ENCODE measurements at places on chromosomes 2 and 18.

- no peak for DNase-seq
Measured at GRCh38 chr18:68233018-68233417, 481.9 kb downstream of the TMX3 start.

GRCh38 chr2:234404957-234405356 is 91.9 kb downstream of the ARL4C start:
- no peak for DNase-seq

DNA sequence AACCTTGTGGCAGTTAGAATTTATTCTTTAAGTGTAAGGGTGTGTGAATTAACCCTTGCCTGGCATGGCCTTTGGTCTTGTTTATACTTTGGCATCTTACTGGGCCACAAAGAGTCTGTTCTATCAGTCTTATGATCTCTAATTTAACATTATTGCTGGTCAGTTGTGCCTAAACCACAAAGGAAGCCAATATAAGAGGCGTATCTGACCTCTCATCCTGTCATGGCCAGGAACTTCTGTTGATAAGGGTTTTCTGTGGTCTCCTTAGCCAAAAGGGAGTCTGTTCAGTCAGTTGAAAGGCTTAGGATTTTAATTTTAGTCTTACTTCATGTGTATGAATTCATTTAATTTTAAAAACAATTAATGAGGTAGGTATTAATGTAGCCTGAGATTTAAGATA is 127.2 kb downstream of the LRRTM4 start:
- DNase-seq = no peak

DNA sequence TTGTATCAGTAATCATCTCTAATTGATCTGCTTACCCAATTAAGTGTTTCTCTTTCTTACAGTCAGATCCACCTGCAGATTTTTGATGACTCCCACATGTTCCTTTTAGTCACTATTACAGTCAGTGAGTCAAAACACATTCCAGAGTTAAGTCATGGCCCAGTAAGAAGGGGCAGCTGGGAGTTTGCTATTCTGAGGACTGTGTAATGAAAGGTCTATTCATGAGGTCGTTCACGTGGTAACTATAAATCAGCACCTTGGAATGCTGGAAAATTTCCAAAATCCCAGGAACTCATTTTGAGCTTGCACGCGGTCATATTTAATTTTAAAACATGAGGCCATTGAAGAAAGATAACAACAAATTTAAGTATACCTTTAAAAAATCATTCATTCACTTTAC is 252.5 kb downstream of the XIRP2 start:
- DNase-seq = no peak

DNA sequence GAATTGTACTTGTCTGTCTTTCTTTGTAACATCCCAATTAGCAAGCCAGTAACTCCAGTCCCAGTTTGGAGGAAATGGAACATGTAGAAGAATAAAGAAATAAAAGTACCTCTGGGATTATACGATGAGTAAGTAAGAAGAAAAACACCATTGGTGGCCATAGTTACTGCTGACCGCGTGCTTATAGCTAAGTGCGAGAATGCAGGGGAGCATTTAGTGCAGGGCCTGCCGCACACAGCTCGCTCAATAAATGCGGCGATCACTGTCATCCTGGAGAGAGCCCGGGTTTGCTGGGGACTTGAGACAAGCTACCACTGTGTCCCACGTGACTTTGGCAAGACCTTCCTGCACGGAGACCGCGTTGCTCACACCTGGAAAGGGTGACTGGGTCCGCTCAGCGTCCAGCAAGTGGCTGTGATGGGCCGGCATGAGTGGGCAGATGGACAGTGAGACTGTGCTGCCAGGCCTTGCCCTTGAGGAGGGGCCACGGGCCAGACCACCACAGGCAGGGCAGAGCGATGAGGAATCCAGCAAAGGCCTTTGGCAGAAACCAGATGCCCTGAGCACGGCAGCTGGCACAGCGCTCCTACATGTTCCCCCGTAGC is 54.8 kb downstream of the ADI1 start:
- DNase-seq = peak; percentile 6

DNA sequence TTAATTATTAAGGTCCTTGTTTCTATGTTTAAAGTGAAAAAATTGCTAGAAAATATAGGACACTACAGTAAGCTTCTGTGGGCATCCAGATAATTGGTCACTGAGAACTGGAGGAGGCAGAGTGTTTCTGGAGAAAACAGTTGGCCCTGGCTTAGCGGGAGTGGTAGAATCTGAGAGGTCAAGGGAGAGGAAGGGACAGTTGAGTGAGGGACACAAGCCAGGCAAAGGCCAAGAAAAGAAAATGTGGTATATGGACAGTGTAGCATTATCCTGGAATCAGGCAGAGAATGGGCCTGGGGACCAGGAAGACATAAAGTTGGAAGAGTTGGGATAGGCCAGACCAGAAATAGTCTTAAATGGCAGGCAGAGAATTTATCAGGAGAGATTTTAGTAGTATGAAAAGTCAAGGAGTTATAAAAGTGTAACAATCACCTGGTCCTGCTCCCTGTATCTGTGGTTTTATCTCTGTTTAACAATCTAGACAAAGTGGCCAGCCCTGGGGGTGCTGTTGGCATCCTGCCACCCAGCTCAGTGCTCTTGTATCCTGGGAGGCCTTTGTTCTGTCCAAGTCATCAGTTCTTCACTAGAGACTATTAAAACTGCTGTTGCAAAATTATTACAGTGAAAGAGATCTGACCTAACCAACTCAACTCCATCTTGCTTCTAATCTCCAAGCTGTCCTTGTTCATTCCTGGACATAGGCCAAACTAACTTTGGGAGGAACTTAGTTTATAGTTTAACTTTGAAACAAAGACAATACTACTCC is 15.4 kb upstream of the MSGN1 start:
- DNase-seq = no peak

- DNase-seq = no peak
Measured at GRCh38 chr18:11496526-11497172, 112.7 kb upstream of the SLC35G4 start.

DNA sequence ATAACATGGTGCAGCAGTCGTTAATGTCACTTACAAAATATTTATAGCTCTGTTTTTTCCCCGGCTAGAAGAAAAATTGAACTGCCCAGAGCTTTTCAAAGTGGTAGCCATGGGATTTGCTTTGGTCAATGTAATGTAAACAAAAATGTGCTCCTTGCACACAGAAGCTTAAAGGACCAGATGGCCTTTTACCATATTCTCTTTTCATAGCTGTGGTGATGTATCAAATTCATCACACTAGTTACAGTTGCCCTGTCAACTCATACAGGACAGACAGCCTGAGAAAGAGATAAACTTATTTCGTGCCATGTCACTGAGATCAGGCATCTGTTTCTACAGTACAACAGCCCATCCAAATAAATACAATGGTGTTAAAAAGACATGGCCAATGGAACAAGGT is 368.1 kb upstream of the CDH19 start:
- no peak for DNase-seq

GRCh38 chr2:203164311-203164935 is 74.4 kb upstream of the CYP20A1 start:
- no peak for DNase-seq
